ENCODE measurements at places on chromosomes 3 and 15.

- DNase-seq, result no peak
Measured at GRCh38 chr3:168996622-168997021, 666.9 kb downstream of the MECOM start.

GRCh38 chr15:69140306-69140705, 20.1 kb upstream of the GLCE start:
- DNase-seq, result no peak

- DNase-seq, result no peak
Measured at GRCh38 chr3:120652281-120652680, 29.8 kb downstream of the HGD start.

- DNase-seq, result no peak
Measured at GRCh38 chr3:9841015-9841414, 2.8 kb downstream of the RPUSD3 start.

DNA sequence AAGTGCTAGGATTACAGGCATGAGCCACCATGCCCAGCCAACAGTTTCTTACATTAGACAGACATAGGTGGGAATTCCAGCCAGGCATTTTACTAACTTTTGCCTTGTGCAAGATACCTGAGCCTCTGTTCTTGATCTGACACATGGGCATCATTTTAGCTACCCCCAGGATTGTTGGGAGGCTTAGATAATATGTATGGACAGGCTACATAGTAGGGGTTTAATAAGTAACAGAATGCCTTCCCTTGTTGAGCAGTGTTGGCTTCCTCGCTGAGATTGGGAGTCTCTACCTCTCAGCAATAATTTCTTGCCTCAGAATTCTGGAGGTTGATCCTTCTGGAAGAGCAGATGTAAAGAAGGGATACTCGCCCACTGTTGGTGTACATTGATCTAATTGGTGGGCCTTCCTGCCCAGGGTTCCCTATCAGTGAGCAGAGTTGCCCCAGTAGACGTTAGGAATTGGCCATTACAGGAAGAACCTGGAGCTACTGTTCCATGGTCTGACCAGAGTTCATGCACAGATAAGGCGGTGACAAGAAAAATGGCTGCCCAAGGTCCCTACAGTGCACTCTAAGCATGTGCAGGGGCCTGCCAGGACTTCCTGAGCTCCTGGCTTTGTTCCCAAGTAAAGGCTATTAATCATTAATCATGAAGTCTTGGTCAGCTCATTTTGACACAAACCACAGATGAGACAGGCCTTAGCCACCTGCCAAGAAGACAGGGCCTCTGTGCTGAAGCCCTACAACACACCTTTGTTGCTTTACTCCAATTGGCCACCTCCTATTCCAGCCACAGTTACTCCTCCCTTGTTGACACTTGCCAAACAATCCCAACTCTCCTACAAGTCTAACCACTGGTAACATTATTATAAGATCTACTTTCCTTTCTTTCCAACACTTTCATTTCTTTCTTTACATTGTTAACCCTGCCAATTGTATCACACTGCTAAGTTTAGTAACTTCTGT, 5.0 kb upstream of the IL17RE start:
- DNase-seq, result no peak

DNA sequence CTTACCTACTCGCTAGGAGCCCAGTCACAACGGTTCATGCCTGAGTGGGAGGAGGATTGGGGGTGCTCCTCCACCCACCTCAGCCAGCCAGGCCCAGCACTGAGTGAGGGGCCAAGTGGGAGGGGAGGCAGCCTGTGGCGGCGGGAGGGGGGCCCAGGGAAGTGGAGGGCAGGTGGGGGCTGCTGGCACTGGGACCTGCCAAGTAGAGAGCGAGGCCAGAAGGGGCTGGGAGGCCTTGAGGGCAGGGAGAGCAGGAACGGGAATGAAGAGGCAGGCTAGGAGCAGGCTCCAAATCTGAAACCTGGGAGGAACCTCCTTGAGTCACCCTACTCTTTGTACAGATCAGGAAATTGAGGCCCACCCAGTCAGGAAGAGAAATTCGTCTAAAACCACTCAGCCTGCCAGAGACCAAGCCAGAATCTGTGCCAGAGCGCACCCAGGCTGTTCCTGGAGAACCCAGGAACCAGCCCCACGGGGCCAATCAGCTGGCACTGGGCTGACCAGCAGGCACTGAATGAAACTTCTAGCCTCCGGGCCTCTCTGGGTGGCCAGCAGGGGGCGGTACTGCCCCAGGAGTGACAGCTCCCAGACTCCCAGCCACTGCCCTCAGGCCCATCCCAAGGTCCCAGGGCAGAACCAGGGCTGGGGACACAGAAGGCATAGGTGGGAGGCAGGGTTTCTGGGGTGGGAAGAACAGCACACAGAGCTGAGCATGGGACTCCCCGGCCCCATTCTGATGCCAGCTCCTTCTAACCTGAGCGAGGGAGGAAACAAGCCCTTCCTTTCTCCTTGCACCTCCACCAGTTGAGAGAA, 14.8 kb upstream of the CYP11A1 start:
- DNase-seq, result peak; percentile 81

DNA sequence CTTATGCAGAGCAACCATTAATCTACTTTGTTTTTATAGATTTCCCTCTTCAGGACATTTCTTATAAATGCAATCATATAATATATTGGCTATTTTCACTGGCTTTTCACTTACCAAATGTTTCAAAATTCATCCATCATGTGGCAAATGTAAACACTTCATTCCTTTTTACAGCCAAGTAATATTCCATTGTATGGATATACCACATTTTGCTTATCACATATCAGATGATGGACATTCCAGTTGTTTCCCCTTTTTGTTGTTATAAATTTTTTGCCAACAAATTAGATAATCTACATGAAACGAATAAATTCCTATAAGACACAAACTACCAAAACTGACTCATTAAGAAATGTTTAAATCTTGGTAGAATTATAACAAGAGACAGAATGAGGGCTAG, 79.8 kb upstream of the CSPG5 start:
- no peak for DNase-seq

DNA sequence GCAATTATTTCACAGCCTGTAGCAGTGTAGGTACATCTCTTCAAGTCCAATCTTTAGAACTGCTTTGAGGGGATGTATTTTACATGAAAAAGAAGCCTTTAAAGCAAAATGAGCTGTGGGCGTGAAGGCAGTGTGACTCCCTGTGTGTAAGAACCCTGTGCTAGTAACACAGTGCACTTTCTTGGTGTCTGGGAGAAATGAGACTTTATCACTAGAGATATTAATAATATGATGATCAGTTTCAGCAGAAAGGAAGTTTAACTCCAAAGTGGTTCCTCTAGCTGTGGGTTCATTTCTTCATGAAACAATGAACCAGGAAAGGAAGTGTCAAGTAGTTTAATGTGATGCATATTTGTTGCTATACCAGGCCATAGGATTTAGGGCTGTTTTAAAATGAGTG, 41.5 kb downstream of the SLCO3A1 start:
- DNase-seq, result no peak

GRCh38 chr15:99052205-99052604, 44.6 kb upstream of the PGPEP1L start:
- no peak for DNase-seq

GRCh38 chr3:126003447-126004190, 34.6 kb downstream of the ROPN1B start:
- DNase-seq, result no peak

DNA sequence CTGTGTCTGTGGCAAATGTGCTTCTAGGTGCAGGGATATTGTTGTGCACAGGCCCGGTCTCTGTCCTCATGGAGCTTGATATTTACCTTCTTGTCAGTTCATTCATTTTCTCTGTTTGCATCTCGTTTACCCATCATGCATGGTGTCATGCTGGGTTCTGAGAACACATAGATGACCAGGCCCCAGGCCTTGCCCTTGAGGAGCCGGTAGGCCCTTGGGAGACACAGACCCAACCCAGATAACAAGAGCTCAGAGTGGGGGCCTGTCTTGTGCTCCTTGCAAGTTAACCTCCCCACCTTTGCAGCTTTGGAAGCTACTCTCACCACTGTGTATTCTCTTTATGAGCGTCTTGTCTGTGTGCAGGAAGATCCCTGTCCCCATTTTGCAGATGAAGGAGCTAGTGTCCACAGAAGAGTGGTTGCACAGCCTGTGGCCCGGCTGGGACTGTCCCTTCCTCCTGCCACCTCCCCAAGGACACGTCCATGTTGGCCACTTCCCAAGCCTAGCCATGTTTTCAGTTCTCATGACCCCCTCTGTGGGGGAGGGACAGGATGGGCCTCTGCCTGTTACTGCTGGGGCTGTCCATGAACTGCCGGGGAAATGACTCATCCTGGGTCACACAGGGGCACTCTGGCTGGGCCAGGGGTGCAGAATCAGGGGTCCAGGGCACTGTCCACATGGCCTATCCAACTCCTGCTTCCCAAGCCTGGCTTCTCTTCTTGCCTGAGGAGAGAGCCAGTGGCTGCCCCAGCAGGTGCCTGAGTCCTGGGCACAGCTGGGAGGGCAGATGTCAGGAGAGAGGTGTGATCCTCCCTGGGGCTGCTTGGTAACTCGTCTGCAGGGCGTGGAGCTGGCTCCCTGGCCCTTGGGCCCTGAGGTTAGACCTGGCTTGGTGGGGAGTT, 3.4 kb downstream of the SNX33 start:
- no peak for DNase-seq

GRCh38 chr3:152309535-152310307, 41.0 kb downstream of the MBNL1 start:
- DNase-seq, result no peak

GRCh38 chr3:134079761-134080160, 50.0 kb upstream of the SLCO2A1 start:
- no peak for DNase-seq

- DNase-seq, result no peak
Measured at GRCh38 chr3:63441262-63441661, 163.2 kb downstream of the SYNPR start.

DNA sequence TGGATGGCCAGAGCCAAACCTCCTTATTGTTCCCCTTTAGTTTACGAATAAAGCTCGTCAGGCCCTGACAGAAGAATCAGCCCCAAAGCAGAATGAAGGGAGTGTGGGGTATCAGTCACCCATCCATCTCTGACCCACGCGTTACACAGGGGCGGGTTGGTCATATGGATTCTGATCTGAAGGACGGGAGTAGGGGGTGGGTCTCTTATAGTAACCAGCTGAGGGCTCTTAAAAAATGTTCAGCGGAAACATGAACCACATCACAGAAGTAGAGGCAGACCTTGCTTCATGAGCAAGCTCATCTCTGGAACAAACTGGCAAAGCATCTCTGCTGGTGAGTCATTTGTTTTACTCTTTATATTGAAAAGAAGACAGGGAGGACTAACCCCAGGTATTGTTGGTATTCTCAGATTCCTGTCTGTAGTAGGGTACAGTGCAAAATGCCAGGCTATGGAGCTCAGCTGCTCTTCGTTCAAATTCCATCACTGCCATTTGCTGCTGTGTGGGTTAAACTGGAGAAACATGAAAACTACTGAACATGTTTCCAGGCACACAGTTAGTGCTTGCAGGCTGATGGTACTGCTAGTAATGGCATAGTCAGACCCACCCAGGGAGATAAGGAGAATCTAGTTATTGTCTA, at the start of gene CXCR6:
Gene CXCR6, plus strand, starts transcription at position 258 of the 640 bp plus-strand sequence. CDS start 3,018 bp downstream, outside the sequence.
- DNase-seq, result no peak

DNA sequence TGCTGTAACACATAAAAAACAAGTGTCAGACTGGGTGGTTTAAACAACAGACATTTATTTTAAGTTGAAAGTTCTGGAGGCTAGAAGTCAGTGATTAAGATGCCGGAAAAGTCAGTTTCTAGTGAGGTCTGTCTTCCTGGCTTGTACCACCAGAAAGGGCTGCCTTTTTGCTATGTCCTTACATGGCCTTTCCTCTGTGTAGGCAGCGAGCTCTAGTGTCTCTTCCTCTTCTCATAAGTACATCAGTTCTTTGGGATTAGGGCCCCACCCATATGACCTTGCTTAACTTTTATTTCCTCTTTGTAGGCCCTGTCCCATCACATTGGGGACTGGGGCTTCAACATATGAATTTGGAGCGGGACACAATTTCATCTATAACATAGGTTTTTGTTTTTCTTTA, 128.0 kb downstream of the BBX start:
- DNase-seq, result no peak

DNA sequence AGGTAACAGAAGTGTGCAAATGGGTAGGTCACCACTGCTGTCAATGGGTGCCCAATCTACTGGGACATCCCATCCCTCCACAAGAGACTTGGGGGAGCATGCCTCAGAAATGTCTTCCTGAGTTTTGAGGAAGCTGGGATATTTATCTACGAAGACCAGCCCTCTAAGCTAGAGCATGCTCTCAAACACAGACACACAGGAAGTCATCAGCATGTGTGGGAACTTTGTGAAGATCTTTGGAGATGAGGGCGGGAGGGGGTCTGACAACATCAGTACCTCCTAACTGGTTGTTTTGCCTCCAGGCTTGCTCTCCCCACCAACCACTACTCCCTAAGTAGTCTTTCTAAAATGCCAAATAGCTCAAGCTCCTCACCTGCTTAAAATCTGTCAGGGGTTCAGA, 3.5 kb upstream of the MEF2A start:
- DNase-seq, result no peak

DNA sequence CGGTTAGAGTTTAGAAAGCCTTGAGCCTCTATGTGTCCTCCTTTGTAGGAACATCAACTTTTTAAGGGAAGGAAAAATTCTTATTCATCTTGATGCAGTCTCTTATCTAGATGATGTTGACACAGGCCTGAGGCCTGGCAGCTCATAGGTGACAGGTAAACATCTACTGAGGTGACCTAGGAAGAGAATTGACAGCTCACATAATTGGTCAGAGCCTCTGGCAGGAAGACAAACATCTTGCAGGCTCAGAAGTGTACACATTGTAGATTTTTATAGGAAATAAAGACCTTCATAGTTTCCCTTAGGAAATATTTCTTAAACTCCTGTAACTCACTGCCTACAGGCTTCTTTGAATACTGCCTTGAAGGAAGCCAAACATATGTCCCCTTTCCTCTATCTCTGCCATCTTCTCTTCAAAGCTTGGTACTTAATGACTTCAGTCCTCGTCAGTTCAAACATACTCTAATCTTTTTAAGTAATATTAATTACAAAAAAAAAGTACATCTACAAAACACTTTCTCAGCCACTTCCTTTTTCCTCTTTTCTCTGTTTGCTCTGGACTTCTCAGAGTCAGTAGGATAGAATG, 341.3 kb downstream of the TBL1XR1 start:
- no peak for DNase-seq

GRCh38 chr3:31543375-31543774, 10.7 kb downstream of the STT3B start:
- no peak for DNase-seq

DNA sequence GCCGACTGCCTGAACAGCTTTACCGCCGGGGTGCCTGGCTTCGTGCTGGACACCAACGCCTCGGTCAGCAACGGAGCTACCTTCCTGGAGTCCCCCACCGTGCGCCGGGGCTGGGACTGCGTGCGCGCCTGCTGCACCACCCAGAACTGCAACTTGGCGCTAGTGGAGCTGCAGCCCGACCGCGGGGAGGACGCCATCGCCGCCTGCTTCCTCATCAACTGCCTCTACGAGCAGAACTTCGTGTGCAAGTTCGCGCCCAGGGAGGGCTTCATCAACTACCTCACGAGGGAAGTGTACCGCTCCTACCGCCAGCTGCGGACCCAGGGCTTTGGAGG, 815 bp downstream of the SPINT1 start:
- no peak for DNase-seq

DNA sequence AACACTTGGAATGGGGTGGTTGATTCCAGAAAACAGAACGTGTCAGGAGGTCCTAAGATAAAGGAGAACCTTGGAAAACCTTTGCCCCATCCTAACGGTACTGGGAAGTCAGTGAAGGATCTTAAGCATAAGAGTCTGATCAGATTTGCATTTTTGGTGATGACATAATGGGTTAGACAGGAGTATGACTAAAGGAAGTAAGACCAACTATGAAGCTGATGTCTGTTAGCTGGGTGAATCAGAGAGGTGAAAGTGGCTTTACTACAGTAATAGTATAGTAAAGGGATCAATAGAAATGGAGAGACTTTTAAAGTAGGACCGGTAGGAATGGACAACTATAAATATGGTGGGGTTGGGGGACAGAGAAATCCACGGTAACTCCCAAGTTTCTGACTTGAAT, 12.6 kb downstream of the GTF2A2 start:
- no peak for DNase-seq

Data from GM06990 (cell line).